ENCODE measurements at places on chromosomes 4 and X. TPM values are rescaled to one million over a fixed set of nuclear protein-coding genes. Genes with fewer than 3 reads are reported as not detected.

Gene MAD2L1
- 61.6 TPM for total RNA-seq

Gene KIAA1210
- total RNA-seq: not detected

Gene SEPTIN6
- total RNA-seq: 215 TPM

GRCh38 chr4:38920677-38921076 lies 53.1 kb downstream of the FAM114A1 start:
- DNase-seq: no peak

DNA sequence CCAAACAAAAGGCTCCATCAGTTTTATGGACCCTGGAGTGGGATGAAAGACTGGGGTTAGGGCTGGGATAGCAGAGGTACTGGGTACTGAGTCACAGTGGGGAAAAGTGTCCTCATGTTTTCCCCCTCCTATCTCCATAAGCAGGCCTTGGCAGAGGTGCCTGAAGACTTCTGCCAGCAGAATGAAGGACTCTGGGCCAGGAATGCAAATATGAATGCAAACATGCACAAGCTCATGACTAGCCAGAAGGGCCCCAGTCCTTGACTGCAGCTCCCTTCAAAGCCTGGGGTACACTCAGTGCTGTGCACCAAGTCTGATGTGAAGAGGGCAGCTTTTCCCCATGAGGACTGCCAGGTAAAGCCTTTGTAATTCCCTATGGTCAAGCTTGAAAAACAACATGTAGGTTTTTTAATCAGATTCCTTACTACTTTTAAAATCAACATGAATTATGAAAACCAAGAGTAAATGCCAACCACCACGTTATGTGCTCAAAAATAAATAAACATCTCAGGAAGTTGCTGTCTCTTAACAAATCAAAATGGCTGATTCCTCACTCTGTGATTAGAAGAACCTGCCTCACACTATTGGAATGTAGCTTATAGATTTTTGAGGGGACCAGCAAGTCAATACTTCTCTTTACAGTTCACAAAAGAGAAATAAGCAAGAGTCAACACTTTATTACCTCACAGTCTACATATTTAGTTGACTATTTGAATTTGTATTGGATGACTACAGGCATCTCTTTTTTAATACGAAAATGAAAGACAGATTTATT lies 1512.0 kb downstream of the ARAP2 start:
- no peak for DNase-seq

- DNase-seq: no peak
Observed at GRCh38 chr4:184838249-184839074, 12.7 kb upstream of the ACSL1 start.

DNA sequence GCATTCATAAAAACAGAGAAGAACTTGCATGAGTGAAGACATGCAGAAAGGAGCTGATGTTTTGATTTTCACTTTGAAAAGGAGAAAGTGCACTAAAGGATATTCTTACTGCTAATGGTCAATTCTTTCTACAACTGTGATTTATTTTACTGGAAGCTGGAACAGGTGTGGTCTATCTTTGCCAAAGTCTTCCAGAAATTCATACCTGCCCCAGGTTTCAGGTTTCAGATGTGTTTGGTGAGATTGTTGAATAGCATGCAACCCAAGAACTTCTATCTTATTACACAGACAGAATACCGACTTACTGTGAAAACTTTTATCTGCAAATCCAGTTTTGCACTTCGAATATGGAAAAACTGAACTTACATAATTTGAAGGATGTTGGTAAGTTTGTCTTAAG lies 388.3 kb downstream of the PDGFC start:
- no peak for DNase-seq

All from GM12878 (cell line).